ENCODE measurements at places on chromosomes 7 and 10.

GRCh38 chr7:107232568-107233090, 63.8 kb downstream of the HBP1 start:
- no peak for DNase-seq

DNA sequence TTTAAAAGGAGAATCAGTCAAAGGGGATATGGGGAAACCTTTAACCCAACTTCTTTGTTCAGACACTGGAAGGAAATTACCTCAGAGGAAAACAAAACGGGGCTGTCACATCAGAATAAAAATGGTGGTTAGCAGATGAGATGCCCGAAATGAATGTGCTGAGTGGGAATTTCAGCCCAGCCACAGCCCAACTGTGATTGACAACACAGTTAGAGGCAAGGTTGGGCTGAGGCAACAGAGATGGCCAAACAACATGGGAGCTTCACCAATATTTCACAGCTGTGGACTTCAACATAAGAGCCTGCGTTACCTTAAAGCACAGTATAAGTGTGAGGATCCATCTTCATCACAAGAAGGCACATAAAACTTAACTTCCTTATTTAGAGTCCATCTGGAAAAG, 133.5 kb upstream of the PTPRZ1 start:
- no peak for DNase-seq

GRCh38 chr7:76512941-76513816, 2.8 kb downstream of the UPK3B start:
- DNase-seq: no peak

DNA sequence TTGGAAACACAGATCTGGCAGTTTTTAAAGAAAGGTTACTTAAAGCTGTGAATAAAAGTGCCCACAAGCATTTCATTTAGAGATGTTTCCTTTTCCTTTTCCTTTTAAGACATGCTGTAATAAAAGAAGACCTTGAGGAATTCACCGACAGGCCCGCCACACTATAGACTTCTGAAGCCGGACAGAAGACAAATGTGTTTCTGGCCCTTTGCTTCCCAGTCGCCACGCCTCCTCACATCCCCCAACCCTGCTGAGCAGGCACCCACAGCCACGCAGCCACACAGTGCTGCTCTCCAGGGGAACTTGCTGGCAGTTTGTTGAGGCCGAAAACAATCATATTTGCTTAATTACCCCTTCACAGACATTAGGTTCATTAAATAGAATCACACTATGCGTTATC, 83.4 kb downstream of the SLC25A13 start:
- DNase-seq: no peak

DNA sequence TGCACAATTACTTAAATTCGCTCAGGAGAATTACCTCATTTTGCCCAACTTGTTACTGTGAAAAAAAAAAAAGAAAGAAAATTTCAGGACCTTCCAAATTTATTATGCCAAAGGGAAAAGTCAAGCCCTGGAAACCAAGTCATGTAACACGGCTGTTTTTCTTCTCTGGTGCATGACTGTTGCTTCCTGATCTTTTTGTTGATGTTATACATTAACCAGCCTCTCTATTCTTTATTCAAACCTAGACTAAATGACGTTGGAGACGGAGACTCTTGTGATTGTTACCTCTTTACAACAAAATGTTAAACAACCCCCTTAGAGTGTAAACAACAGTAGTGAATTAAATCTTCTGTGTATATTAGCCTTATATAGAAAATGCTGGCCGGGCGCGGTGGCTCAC, 16.1 kb upstream of the ZC3HAV1 start:
- DNase-seq: no peak

GRCh38 chr7:91717681-91718470, 162.6 kb downstream of the MTERF1 start:
- DNase-seq: no peak

GRCh38 chr7:67406976-67407375, 410.3 kb downstream of the TYW1 start:
- no peak for DNase-seq

GRCh38 chr7:26399736-26400135, 108.1 kb downstream of the SNX10 start:
- DNase-seq: no peak

GRCh38 chr7:42868480-42868879, 43.4 kb downstream of the C7orf25 start:
- no peak for DNase-seq

DNA sequence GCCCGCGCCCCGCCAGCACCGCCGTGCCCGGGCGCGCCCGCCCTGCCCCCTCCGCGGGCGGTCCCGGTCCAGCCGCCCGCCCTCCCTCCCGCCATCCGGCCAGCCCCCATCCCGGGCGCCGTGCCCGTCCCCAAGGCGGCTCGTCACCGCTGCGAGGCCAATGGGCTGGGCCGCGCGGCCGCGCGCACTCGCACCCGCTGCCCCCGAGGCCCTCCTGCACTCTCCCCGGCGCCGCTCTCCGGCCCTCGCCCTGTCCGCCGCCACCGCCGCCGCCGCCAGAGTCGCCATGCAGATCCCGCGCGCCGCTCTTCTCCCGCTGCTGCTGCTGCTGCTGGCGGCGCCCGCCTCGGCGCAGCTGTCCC, at the start of gene HTRA1:
Gene HTRA1, plus strand, starts transcription at position 187 of the 362 bp plus-strand sequence. Its CDS starts 100 bp downstream, at position 287.
- DNase-seq: peak; percentile 96

GRCh38 chr7:151249034-151249731, 689 bp upstream of the SMARCD3 start:
- DNase-seq: peak; percentile 68

DNA sequence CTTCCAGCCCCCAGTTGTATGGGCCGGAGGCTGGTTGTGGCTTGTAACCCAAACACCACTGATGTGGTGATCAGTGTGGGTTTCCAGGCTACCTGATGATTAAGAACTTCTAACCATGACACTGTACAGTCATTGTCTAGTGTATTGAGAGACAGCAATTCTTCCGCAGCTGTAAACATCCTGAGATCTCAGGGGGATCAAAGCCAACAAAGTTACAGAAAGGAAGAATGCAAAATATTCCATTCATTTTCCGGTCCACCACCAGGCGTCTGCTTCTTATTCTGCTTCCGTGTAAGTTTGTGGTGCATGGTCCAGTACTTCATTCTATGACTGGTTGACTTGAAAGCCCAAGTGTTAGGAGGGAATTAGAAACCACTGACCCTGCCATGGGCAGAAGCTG, 10.3 kb upstream of the GLI3 start:
- no peak for DNase-seq

DNA sequence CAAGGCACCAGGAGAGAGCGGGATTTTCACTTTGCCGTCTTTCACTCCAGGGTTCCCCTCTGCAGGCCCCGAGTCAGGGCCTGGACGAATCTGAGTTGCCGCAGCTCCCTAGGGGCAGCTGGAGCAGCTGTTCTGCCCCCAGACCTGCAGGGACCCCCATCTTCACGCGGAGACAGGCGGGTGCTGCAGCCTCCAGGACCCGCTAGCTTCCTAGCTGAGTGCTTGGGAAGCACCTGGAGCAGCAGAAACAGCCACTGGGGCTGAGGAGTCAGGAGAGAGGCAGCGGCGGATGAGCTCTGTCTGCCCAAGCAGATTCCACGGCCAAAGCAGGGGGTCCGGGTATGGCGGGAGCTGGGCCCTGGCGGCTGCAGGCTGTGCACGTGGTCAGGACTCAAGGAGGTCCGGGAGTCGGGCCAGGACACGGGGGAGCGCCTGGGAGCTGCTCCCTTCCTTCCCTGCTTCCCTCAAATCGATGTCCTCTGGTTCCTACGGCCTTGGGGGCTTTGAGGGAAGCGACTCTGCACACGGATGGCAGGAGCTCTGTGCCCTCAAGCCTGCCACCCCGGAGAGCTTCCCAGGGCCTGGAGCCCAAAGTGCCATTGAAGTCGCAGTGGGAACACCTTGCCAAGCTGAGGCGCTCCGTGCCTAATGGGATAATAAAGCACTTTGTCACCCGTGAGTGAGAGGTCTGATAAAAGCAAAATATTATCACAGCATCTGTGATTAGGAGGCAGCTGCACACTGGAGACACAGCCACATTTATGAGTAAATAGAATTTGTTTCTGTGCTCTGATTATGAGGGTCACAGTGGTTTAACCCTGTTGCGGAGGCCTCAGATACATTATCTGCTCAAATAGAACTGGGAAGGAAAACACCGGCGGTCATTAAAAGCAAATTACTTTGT, 17.2 kb downstream of the MNX1 start:
- DNase-seq: no peak

DNA sequence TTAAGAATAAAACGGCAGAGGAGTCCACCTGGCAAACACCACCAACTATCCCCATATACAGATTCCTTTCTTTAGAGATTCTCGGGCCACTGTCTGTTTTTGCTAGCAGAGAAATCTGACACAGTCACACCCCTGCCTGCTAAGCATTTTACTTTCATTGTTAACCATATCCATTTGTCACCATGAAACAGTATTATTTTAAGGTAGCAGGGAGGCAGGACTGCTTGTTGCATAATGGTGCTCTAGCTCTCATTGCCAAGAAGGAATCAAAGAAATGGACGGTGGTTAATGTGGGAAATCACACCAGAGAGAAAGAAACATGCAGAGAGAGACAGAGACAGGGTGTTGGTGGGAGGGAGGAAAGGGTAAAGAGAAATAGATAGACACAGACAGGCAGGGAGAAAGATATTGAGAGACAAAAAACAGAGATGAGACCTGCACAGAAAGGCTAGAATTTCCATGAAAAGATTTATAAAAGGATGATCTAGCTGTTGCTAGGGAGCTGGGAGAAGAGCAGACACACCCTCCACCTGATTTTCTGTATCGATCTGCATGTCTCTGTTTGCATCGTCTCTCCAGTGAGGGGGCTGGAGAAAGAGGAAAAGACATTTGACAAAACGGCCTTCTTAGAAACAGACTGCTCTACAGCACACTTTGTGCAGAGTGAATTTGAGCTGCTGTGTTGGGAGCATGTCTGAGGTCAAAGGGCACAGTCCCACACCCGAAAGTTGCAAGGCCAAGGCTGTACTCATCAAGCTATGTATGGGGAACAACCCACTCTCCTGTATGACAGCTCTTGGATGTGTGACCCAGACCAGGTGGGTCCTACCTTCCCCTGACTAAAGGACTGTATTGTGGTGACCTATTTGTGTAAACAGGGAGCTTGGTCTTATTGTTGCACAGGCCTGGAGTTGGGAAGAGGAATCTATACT, 303.1 kb downstream of the FZD1 start:
- DNase-seq: no peak

DNA sequence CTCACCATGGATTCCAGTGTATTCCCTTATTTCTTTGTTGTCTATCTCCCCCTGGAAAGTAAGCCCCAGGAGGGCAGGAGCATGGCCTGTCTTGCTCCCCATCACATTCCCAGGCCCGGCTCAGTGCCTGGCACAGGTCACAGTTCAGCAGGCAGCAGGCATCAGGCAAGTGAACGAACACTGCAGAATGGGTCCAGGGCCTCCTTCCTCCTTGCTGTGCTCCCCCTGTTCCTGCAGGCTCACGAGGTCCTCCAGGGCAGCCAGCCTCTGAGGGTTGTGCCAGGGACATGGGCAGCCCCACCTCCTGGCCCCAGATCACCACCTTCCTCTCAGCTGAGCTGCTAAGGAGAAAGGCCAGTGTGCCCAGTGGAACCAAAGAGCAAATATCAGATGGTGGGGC, 41.8 kb downstream of the PDLIM1 start:
- no peak for DNase-seq

DNA sequence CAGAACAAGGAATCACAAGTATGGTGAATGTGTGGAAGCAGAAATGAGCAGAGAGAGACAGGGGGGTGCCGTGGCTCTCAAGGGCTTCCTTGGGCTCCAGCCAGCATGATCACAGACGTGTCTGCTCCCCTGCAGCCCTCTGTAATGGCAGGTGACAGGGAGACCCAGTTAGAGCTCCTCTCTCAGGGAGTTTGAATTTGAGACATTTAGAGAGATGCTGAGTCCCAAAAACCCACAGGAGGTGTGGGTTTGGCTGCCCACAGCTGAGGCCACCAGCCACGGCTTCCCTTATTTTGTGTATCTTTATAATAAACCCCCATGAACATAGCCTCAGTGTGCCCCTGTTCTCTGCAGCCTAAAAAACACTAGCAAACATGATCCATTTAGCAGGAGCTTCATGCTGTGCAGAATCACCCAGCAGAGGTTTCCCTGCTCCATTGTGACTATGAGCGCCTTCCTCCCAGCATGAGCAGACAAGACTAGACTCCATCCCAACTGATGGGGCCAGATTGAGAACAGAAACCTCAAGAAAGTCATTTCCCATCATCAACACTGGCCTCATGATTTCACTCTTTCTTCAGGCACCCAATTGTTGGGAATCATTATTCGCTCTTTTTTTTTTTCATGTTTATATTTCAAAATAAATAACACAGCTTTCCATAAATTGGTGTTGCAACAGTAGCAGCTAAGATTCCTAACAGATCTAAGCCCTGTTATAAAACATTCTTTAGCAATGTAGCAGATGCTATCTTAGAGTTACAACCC, 13.4 kb downstream of the NOD1 start:
- no peak for DNase-seq

- DNase-seq: no peak
These were observed 37.3 kb downstream of the FBH1 start for GRCh38 chr10:5927306-5927705.

- DNase-seq: peak; percentile 24
These were observed 42.4 kb downstream of the SORBS1 start for GRCh38 chr10:95518455-95519452.

GRCh38 chr7:44884621-44885393, 523 bp downstream of the PURB start:
- peak; percentile 35 for DNase-seq

GRCh38 chr7:34057136-34057535, 151.8 kb downstream of the BMPER start:
- DNase-seq: no peak

DNA sequence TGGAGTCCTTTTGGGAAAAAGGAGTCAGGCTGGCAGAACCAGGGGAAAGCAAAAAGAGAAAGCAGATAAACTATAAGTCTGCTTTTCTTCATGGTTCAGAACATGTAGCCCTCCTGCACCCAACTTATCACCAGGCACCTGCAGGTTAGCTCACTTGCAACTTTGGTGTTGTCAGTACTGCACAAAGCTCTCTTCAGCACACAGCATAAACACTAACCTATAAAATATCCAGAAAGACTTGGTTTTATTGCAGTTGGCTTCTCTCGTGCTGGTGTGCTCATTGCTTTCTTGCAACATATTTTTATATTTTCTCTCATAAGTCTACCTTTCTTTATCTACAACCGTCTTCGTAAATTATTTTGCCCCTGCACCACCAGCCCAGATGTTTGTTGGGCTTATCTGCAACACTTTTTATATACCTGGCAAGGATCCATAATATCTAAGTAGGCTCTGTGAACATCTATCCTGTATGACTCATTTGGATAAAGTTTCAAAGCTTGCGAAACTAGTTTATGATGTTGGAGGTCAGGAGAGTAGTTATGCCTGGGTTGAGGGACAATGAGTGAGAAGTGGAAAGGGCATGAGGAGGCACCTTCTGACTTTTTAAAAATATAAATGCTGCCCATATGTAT, 164.6 kb downstream of the ANKRD30A start:
- no peak for DNase-seq
